Heart left ventricle (tissue), 16 donors: ENCODE measurements at places on chromosomes 6 and 20. TPM values are rescaled to one million over a fixed set of nuclear protein-coding genes. Genes with fewer than 3 reads are reported as not detected.

Gene ACTR5
- total RNA-seq, result 3.5 TPM

Gene ZNF311
- 0.20 TPM for total RNA-seq

Gene SLC2A10
- total RNA-seq, result 2.3 TPM

Gene ADAT2
- total RNA-seq, result 0.75 TPM

- no peak for DNase-seq
Measured at GRCh38 chr6:38133932-38134703, 314.6 kb downstream of the ZFAND3 start.

DNA sequence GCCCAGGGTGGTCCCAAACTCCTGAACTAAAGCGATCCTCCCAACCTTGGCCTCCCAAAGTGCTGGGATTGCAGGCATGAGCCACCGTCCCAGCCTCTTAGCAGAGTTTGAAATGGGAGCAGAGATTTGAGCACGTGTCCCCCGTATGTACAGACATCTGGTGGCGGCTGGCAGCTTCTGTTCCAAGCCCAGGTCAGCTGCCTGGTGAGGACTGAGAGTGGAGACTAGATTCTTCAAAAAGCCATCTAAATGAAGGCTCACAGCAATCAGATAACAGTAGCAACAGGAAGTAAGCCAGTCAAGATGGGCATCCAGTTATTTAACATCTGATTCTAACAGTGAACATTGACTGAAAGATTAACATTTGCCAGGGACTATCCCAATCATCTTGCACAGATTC, 128.1 kb upstream of the AKAP12 start:
- no peak for DNase-seq

- no peak for DNase-seq
Measured at GRCh38 chr20:48092596-48093280, 307.5 kb upstream of the SULF2 start.

DNA sequence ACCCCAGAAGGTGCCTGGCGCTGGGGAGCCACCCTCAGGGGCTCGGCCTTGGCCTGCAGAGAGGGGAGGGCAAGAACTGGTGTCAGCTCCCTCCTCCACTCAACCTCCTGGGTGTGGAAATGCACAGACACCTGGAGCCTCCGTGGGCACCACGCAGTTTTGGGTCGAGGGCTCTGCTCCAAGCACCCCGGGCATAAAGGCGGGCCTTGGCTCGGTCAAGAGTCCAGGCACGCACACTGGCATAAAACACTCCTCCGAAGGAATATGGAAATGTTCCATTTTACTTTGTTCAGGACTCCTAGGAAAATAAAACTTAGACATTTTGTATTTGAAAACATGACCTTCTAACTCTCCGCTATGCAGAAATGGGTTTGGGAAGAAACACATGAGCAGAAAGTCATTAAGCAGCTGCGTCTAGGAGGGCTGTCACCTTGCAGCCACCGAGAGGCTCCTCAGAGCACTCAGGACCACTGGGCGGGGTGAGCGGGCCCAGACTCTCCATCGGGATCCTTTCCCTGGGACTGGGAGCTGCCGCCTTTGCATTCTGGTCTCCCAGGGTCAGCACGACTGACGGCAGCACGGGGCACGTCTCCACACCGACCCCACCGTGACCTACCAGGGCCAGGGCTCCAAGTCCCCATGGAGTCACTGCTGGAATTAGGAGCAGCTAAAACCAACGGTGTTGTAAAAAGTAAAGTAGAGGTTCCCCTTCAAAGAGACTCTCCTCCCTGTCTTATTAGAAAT, 46.0 kb upstream of the DACT2 start:
- no peak for DNase-seq

DNA sequence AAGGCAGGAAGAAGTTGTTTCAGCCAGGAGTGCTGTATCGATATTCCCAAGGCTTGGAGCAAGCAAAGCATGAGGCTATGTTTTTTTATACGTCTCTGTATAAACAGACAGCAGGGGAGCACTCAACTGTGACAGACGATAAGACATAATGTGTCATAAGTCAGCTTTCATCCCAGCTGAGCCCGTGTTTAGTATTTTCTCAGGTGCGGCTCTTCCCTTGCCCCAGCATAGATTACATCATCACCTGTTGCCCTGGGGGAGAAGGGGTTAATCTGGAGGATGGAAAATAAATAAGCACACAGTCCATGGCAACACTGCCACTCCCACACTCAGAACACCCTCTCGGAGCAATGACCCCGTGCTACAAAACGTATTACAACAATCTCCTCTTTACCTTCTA, 22.1 kb upstream of the KCNK5 start:
- DNase-seq, result no peak

DNA sequence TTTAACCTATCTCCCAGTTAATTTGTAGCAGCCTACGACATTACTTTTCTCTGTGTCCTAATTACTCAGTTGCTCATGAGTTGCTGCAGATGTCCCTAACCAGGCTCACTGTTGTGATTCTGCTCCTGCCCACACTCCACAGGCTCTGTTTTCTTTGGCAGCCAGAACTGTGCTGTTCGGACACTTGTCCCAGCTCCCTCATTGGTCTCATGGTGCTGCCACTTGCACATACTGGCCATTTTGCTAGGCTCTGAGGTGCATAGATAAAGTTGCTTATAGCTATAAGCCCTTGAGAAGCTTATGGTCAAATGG, 55.0 kb downstream of the NOX3 start:
- DNase-seq, result no peak

GRCh38 chr20:24727795-24728194, 221.3 kb upstream of the CST7 start:
- DNase-seq, result no peak

GRCh38 chr6:35294308-35294945, 3.2 kb upstream of the DEF6 start:
- no peak for DNase-seq

DNA sequence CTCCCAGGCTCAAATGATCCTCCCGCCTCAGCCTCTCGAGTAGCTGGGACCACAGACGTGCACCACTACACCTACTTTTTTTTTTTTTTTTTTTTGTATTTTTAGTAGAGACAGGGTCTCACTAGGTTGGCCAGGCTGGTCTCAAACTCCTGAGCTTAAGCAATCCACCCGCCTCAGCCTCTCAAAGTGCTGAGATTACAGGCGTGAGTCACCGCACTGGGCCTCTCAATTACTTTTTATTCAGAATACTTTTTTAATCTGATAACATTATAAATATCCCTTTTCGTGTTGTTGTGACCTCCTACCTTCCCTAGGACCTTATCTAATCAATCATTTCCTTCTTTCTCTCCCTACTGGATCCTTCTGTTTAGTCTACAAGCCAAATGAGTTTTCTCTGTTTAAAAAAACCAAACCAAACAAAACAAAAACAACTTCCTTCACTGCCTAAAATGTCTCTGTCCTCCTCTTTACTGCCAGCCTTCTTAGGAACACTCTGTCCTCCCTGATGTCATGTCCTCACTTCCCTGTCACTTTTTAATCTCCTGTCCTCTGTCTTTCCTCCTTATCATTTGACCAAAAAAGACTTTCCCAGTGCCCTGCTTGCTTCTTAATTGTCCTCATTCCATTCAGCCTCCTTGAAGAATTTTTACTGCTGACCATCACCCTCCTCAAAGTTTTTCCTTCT, 85.0 kb downstream of the CAP2 start:
- DNase-seq, result no peak

GRCh38 chr6:80639181-80639629, 532.7 kb downstream of the BCKDHB start:
- DNase-seq, result no peak

DNA sequence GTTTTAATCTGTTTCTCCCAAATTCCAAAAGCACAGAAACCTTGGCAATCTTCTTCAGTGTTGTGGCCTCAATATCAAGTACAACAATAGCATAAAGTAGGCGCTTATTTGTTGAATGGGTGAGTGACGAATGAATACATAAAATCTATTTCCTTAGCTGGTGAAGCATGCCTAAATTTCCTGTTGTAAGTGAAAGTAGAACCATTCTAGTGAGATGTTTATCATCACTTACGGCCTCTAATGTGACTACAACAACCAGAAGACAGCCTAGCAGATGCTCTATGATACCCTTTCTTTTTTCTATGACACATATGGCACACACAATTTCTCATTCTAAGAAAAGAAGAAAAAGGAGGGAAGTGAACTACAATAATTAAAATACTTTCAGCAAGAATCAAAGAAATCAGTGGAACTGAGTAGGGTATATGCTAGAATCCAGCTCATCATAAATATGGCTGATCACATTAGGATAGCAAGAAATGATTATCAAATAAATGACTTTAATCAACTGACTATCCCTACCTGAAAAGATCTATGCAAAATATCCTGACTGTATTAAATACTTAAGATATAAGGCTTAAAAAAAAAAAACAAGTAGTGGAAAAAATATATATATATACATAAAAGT, 67.4 kb downstream of the BTBD9 start:
- no peak for DNase-seq

- DNase-seq, result no peak
Measured at GRCh38 chr6:153405931-153406330, 274.8 kb upstream of the RGS17 start.

DNA sequence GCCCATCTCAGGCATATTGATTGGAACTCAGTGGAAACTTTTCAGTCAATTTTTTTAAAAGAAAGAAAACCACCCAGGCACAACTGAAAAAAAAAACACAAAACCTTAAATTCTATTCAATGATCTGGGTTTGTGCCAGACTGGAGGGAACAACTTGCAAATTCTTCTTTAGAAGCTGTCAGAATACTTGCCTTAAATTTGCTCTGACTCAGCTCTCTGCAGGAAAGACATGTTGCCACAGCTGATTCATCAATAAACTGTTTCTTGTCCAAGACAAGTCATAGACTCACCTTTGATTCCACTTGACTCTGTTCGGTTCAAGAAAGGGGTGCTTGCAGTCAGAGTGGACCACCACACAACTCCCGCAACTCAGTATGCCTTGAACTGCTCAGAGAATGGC, 117.8 kb upstream of the F13A1 start:
- no peak for DNase-seq

DNA sequence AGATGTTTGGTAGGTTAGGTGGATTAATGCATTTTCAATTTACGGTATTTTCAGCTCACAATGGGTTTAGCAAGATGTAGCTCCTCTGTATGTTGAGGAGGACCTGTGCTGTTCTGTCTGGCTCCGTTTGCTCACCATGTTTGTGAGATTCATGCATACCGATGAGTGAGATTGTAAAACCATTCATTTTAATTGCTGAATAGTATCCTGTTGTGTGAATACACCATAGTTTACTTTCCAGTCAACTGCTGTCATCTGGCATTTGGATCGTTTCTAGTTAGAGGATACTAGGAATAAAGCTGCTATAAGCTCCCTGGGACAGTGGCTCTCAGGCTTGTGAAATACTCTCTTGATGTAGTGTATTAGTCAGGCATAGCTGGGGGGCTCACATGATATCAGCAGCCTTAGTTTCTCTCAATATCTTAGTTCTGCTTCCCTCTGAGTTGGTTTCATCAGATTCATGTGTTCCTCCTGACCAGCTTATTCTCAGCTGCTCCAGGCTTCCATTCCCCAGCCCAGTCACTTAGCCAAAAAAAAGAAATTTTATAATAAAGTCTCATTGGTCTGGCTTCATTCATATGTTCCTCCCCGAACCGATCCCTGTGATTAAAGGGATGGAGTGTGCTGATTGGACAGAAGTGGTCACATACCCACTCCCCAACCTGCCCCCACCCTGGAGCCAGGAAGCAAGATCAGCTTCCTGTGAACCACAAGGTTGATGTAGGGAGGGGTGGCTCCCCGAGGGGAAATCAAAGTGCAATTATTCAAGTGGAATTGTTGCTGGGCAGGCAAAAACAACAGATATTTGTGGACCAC, 10.9 kb upstream of the B4GALT5 start:
- DNase-seq, result no peak
